IMR-90 (cell line): ENCODE measurements at places on chromosomes 12 and 14. TPM values are rescaled to one million over a fixed set of nuclear protein-coding genes. Genes with fewer than 3 reads are reported as not detected.
A peak's percentile ranks its signal among the peaks of the same experiment; 100 is the strongest.

- no peak for DNase-seq
These were observed 15.2 kb upstream of the CFAP54 start for GRCh38 chr12:96474206-96474605.

DNA sequence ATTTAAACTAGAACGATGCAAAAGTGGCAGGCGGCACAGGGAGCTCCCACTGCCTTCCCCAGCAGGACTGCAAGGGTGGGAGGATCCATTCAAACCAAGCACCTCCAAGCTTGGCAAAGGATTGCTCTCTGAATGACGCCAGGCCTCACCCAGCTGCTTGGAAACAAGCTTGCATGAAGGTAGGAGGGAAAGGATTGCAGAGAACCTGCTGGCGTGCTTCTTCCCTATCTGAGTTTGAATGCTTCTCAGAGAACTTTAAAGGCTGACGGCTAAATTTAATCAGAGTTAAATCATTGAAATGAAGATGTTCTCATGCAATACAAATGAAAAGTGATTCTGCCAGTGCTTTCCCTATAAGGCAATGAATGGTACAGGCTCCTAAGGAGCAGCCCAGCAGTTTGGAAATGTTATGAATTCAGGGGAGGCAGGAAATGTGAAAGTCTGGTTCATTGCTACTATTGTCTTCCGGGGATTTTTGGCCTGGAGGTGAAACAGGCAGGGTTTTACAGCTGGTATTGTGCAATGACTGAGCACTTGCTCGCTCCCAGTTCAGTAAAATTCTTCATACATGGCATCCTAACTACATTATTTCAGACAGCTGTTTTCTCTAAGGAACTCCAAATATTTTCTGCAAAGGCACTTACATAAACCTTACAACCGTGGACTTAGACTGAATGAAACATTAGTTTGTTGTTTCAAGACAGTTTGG, 31.9 kb upstream of the DUSP6 start:
- peak; percentile 92 for DNase-seq

- DNase-seq, result no peak
These were observed 214.6 kb downstream of the RBM19 start for GRCh38 chr12:113751513-113751912.

GRCh38 chr14:77055981-77056380, 27.5 kb upstream of the IRF2BPL start:
- DNase-seq, result no peak

DNA sequence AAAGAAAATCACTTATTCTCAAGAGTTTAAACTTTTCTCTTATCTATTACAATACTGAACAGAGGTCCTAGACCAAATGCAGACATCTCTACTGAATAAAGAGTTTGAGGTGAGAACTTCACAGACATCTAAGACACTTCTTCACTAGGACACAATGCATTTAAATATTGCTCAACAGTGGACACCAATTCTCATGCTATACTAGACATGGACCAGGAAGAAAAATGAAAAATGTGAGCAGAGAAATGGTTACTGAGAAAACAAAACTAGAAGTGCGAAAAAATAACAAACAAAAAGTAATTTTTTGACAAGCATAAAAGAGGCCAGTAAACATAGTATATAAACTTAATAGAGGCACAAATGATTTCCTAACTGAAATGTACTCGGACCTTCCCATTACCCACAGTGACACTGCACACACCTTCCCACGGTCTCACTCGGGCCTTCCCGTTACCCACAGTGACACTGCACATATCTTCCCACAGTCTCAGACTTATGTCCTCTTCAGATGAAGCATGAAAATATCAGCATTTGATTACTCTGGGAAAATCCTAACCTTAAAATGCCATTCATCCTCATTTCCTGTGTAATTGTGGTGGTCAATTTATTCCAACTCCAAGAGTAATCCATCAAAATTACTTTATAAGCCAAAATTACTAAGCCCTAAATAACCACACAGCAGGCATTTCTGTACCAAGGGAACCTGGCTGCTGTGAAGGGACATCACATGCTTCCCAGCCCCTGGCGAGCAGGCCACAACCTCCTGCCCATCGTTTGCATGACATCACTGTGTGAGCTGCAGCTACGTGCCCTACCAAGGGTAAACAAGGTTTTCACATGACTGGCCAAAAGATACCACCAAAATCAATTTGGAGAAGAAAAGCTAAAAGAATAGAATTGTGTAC, 6.4 kb downstream of the SLC15A4 start:
- DNase-seq, result peak; percentile 55

GRCh38 chr12:39581592-39581991, 38.0 kb downstream of the ABCD2 start:
- DNase-seq, result no peak

- peak; percentile 49 for DNase-seq
These were observed 88.0 kb upstream of the TMEM260 start for GRCh38 chr14:56491299-56492285.

- no peak for DNase-seq
These were observed 46.2 kb downstream of the PAWR start for GRCh38 chr12:79644274-79645234.

DNA sequence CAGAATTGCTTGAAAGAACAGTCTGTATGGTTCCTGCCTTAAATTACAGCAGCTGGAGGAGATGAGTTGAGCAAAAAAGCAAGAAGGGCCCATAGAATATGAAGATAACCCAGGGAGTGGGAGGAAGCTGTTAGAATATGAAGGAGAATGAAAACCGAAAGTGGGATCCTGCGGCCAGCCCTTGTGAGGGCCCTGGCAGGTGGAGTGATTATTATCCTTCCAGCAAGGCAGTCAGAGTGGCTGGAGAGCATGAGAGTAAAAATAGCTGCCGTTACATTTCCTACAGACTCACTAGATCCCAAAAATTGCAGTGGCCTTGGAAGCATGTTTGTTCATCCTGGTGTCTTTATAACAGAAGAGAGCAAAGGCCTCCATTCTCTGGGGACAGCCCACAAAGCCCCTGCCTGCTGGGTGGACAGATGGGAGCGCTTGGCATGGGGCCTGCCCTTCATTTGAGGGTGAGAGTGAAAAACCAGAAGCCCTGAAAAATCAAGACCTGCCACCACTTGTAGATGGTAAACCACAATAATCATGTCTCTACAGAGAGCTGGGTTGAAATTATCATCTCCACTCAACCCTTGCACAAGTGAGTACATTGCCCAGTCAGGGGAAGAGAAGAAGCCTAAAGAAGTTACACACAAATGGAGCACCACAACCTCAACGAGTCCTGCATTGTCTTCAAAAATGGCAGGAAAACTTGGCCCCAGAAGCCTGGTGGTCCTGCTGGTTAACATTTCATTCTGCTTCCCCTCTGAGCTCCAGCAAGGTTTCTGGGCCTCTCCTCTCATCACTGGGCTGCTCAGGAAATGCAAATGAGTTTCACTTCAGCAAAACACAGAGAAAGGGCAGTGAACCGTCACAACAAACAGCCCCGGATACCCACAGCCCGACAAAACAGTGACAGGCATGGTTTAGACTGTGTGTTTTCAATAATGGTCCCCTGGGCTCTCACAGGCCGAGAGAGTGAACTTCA, 20.5 kb downstream of the ZDHHC22 start:
- DNase-seq, result no peak

DNA sequence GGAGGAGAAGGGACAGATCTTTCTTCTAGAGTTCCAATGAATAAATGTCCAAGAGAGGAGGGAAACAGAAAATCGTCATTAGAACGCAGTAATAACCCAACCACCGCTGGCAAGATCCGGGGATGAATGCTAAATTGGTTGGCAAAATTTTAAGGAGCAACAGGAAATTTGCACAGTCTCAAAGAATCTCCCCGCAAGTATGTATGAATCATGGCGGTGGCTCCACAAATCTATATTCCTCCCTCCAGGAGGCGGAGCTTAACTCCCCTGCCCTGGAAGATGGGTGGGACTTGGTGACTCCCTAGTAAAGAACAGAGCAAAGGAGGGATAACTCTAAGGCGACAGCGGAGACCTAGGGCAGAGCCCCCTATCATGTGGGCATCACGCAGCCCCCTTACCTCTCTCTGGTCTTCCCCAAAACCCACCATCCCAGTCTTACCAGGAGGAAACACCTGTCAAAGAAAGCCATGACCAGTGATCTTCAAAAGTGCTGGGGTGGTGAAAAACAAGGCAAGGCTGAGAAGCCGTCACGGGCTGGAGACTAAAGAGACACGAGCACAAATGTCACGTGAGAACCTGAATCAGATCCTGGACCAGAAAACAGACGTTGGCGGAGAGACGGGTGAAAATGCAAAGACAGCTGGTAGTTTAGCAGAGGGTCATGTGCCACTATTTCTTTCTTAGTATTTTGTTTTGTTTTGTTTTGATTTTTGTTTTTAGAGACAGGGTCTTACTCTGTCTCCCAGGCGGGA, 125.8 kb downstream of the NCOR2 start:
- peak; percentile 92 for DNase-seq

GRCh38 chr12:8609061-8609570, 3.5 kb downstream of the AICDA start:
- DNase-seq, result peak; percentile 47

DNA sequence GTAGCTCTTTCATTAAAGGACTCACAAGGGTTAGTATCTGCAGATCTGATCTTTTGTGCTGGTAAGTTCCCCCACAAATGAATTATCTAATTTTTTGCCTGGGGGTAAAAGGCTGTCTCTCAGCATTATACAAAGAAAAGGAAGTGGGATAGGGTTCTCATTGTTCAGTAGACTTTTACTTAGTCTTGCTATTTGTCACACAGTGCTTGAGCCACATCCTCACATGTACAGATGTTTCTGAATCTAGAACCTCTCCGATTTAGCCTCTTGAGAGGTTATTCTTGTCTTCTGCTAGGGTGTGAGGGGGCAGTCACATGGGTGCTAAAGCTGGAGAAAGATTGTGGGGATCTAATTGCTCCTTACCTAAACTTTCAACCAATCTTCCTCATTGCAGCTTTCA, 93.0 kb downstream of the SLC41A2 start:
- no peak for DNase-seq

- DNase-seq, result no peak
These were observed 8.1 kb downstream of the ISCA2 start for GRCh38 chr14:74501691-74502090.

DNA sequence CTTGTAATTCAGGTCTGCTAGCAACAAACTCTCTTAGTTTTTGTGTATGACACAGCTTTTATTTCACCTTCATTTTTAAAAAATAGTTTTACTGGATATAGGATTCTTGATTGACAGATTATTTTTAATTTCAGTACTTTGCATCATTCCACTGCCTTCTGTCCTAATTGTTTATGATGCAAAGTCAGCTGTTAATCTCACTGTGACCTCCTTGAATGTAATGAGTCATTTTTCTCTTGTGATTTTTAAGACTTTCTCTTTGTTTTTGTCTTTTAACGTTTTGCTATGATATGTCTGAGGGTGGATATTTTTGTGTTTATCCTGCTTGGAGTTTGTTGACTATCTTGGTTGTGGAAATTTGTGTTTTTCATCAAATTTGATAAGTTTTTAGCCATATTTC, 126.3 kb upstream of the FBXO33 start:
- DNase-seq, result no peak

GRCh38 chr12:116590561-116590960, 31.4 kb downstream of the MAP1LC3B2 start:
- DNase-seq, result no peak

GRCh38 chr14:105409364-105409763, 10.3 kb upstream of the MTA1 start:
- DNase-seq, result no peak

- no peak for DNase-seq
These were observed 12.5 kb downstream of the CHGA start for GRCh38 chr14:92935446-92935845.

GRCh38 chr12:112422531-112422930, 3.8 kb downstream of the PTPN11 start:
- no peak for DNase-seq

GRCh38 chr14:105093038-105093430, 27.8 kb upstream of the GPR132 start:
- peak; percentile 58 for DNase-seq

GRCh38 chr12:71947645-71948105, 9.0 kb downstream of the TPH2 start:
- peak; percentile 86 for DNase-seq

DNA sequence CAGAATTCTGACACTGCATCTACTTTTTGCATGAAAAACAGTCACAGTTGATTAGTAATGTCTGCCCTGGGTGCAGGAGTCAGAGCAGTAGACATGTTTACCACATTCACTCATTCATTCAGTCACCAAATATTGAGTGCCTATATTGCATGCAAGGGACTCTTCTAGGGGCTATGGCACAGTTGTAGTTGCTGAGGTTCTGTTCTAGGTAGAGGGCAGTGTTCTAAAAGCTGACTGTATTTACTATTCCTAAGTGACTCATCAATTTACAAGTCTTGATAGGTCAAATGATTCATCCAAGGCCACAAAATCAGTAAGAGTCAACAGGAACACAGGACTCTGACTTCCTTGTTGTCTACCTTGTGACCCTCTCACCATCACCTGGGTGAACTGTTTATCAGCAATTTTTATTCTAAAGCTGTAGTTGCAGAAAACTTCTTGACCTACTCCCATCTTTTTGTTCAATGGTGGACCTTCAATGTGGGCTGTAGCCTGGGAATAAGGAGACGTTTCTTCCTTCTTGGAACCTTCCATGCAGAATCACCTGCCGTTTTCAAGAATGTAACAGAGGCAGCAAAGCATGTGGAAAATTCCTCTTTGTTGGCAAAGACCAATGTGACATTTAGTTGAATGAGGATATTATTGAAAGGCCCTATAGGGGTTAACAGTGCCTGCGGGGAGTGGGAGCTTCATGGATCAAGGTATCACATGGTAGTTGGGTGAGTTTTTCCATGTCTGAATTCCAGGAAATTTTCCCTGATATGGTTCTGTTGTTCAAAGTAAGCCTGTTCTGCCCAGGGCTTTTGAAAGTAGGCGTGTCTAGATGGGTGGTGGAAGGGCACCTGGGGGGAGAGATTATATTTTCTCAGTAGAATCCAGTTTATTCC, 223.2 kb downstream of the KTN1 start:
- DNase-seq, result peak; percentile 31

- DNase-seq, result no peak
These were observed 23.1 kb downstream of the IQSEC3 start for GRCh38 chr12:89653-90052.

DNA sequence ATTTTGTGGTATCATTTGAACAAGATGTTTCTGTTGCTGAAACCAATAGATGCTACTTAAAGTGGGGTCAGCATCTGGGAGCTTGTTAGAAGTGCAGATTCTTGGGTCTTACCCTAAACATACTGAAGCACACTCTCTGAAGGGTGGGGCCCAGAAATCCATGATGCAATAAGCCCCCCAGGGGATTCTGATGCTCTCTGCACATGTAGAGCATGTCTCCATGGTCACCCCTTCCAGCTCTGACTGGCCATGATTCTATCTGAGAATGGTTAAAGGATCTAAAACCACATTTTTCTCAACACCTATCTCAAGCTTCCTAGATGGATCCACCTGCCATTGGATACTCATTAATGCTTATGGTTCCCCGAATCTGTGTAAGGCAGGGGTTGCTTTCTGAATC, 20.4 kb downstream of the JDP2 start:
- no peak for DNase-seq

GRCh38 chr14:99230208-99231151, 41.5 kb downstream of the BCL11B start:
- DNase-seq, result no peak

CLEC7A gene
- total RNA-seq, result not detected in 2 replicates

PTGES3 gene
- 42.7 and 101 TPM in 2 replicates for total RNA-seq

NUAK1 gene
- total RNA-seq, result 8.8 and 8.9 TPM in 2 replicates

PROX2 gene
- not detected in 2 replicates for total RNA-seq

SCNN1A gene
- total RNA-seq, result not detected in 2 replicates
